Activated gamma-delta T cell treated with Interleukin-2 at 50 U/mL for 16 hours (primary cell): ENCODE measurements at places on chromosomes 12 and 14.

DNA sequence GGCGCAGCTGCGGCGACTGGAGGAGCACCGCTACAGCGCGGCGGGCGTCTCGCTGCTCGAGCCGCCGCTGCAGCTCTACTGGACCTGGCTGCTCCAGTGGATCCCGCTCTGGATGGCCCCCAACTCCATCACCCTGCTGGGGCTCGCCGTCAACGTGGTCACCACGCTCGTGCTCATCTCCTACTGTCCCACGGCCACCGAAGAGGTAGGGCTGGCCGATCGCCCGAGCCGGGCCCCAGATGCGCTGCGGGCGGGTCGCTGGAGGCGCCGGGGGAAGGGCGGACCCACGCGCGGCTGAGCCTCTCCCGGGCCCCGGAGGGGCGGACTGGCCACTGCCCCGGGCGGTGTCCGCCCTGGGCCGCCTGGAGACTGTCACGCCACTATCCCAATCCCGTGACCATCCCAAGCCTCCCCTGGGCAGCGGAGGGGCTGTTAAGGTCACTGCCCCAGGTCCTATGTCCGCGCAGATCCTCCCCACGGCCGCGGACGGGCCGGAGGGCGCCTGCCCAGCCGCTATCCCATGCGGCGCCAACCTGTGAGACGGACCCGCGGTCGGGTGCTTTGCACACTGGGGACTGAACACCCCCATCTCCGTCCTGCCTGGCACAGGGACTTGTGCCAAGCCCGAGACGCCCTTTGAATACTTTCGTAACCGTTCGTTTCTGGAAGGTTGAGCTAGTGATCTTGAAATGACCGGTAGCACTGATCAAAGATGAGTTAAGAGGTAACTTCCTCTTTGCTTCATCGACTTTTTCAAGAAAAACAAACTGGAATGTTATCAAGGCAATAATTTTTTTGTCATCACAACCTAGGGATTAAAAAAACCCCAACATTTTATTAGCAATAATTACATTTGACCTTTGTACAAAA, 725 bp downstream of the CHPT1 start:
- DNase-seq, result peak; percentile 5

DNA sequence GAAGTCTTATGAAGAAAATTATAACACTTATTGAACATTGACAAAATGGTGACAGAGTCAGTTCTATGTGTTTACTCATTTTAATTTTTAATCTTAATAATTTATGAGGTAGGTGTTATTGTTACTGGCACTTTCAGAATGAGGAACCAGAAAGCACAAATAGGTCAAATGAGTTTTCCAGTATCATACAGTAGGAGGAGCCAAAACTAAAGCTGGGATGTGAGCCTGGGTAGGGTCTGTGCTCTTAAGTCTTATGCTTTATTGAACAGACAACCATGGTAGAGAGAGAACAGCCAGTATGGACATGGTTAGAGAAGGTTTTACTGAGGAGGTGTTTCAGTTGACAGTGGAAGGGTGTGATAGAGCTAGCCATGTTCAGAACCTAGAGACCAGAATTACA, 775.7 kb downstream of the TMTC2 start:
- DNase-seq, result no peak

GRCh38 chr12:66035288-66035966, 95.1 kb downstream of the LLPH start:
- DNase-seq, result no peak

DNA sequence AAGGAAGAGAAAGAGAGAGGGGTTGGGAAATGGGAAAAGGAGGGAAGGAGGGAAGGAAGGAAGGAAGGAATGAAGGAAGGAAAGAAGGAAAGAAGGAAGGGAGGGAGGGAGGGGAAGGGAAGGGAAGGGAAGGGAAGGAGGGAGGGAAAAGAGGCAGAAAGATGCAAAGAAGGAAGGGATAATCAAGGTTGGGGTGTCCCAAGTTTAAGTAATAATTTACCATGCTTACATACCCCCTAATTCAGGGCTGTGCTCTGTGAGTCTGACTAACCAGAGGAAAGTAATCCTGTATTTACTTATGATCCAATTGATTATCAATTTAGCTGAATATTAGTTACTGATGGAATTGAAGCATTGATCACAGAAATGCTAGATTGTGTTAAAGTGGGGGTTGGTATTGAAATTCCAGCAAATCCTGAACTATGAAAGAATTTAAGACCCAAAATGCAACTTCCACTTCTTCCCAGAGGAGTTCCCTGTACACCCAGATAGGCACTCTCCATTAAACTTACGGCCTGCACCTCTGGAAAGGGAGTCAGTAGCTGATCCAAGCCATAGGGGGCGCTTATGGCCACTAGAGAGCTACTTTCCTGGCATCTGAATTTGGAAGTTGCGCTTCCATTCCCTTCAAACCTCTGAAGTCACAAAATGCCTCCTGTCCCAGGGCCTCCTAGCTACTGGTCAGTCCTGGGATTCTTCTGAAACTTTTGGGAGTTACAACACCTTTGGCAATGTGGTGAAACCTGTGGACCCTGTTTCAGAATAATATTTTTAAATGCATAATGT, 162.7 kb upstream of the PWP1 start:
- no peak for DNase-seq

DNA sequence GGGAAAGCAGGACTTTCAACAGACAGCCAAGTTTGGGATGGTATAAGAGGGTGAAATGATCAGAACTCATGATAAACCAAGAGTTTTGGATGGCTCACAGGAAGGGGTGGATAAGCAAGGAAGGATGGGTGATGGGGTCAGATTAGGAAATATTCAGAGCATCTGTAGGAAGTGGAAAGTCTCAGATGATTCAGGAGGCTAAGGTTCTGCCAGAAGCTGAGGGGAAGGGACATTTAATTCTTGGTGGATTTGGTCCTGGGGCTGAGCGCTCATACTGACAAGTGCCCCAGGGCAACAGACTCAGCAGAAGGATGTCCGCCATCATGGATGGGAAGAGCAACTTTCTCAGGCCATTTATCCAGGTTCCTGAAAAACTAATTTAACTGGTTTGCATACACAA, 28.4 kb upstream of the BDKRB2 start:
- no peak for DNase-seq

- DNase-seq, result no peak
Observed at GRCh38 chr12:112969547-112970306, 8.6 kb upstream of the OAS2 start.

- peak; percentile 64 for DNase-seq
Observed at GRCh38 chr14:22872033-22872832, 693 bp downstream of the LRP10 start.
